GF-D8 (cell line): ENCODE measurements at places on chromosomes 1 and 21.

DNA sequence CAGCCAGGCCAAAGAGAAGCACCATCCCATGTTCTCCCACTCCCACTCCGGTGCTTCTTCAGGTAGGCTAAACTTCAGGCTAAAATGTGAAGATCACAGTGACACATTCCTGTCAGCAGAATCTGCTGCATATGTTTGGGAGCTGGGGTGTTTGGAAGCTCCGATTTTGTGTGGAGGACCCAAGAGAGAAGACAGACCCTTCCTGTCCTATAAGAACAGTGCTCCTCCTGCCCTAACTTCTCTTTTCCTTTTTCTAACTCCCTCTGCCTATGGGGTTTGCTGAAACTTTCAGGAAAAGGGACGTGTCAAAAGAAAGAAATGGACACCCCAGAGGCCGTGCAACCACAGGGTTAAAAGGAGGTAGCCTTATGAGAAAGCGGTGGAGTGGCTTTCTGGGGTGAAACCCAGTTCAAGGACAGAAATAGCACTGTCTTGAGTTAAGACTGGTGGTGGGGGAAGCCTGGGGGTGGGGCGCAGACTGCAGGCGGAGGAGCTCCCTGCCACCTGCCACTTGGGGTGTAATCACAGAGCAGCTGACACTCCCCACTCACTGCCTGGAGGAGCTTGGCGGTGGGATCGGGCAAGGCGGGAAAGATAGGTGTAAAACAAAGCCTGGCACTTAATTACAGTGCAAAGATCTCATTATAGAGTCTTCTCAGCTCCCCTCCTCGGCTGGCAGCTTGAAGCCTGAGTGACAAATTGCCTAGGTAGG, 645 bp upstream of the TLR5 start:
- DNase-seq: no peak

- DNase-seq: no peak
Measured at GRCh38 chr1:109725510-109725909, 13.5 kb downstream of the GSTM5 start.

GRCh38 chr1:80917826-80918225, 882.9 kb upstream of the ADGRL2 start:
- DNase-seq: no peak

DNA sequence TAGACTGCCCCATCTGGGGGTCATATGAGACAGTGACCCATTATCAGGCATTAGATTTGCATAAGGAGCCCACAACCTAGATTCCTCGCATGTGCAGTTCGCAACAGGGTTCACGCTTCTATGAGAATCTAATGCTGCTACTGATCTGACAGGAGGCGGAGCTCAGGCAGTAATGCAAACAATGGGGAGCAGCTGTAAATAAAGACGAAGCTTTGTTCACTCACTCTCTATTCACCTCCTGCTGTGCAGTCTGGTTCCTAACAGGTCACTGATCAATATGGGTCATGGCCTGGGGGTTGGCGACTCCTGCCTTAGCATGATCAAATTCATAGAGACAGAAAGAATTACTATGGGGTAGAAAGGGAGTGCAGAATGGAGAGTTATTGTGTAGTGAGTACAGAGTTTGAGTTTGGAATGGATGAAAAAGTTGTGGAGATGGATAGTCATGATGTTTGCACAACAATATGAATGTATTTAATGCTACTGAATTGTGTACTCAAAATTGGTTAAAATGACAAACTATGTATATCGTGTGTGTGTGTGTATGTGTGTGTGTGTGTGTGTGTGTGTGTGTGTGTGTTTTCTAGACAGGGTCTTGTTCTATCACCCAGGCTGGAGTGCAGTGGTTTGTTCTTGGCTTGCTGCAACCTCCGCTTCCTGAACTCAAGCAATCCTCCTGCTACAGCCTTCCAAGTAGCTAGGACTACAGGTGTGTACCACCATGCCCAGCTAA, 42.2 kb downstream of the BTF3L4 start:
- no peak for DNase-seq

DNA sequence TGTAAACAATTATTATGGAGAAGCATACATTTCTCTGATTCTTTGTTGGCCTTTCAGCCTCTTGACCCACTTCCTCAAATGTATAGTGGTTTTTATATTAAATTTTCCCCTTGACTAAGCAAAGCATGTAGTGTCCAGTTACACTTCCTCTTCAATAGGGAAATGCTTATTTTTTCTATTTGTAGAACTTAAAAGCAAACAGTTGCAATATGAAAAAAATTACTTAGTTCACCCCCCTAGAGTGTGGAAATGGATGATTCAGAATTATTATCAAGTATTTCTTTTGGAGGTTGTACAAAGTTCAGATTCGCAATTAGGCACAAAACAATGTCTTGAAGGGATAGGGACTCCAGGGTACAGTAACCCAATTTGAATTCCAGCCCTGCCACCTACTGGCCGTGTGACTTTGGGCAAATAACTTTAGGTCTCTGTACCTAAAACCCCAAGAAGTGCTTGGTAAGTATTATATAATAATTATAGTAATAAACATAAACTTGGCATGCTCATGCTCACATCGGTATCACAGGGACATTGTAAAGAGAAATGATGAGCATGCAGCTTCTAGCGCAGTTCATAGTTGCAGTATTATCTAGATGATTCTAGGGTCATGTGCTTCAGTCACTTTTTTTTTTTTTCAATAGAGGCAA, 28.6 kb upstream of the IFNGR2 start:
- DNase-seq: peak; percentile 88

GRCh38 chr1:37691497-37692077, 729 bp upstream of the CDCA8 start:
- DNase-seq: no peak

DNA sequence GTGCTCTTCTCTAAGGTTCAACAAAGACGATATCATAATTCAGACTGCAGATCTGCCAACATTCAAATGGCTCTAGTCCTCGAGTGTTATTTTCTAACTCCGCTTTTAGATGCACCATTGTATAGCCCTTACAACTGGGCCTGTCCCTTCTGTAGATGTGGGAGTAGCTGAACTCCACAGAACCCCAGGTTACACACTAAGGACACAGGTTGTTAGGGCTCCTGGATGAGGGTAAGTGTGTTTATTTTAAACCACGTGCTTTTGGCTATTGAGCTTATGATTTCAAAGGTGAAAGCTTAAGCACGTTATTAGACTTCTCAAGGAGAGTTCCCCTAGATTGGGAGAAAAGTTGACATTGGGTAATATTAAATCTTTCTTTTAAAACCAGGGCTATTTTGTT, 64.7 kb downstream of the MPZL1 start:
- DNase-seq: no peak

GRCh38 chr21:38806942-38807284, 1.2 kb downstream of the ETS2 start:
- DNase-seq: no peak

DNA sequence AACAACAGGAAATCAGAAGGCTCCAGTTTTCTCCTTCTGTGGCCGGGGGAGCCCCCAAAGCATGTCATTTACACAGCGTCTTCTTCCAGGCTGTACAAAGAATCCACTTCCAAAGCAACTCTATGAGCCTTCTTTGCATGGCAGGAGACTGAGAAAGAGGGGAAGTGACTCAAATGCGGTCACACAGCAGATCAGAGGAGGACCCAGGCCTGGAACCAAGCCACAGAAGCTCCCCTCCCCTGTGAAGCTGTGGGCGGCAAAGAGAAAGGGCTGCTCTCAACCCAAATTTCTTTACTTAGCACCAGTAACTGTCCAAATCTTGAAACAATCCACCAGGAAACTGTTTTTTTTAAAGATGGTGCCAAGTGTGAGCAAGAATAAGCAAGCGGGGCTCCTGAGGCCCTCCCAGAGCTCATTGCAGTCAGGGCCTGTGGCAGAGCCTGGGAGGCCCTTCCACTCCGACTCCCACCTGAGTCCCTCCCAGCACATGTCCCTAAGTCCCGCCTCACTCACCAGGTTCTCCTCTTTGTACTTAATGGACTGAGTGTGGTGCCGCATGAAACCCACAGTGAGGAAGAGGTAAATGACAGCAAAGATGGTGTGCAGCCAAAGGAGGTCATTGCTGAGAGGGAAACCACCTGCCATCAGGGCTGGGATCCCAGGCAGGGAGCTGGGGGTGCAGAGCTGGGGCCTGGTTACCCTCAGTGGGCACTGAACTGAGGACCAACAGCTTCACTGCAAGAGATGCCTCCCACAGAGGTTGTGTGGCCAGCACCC, 15.9 kb downstream of the TMEM63A start:
- DNase-seq: peak; percentile 56

DNA sequence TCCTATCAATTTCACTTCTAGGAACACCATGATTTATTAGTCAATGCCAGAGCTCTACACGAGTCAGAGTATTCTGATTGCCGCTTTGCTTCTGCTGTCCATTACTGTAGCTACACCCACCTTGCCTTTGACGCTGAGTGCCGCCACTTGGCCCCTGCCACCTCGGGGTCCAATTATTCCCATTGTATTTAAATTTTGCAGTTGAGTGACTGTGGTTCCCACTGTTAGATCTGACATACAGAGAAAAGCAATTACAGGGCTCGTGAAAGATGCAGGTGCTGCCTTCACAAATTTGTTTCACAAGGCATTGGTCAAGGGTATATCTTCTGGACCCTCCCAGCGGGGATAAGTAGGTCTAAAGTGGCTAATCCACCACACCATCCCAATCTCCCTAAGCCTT, 428.9 kb downstream of the SIPA1L2 start:
- DNase-seq: no peak

GRCh38 chr21:36890086-36890485, 76.4 kb downstream of the HLCS start:
- DNase-seq: no peak

GRCh38 chr21:22791376-22791775, 1793.2 kb downstream of the NCAM2 start:
- DNase-seq: no peak

DNA sequence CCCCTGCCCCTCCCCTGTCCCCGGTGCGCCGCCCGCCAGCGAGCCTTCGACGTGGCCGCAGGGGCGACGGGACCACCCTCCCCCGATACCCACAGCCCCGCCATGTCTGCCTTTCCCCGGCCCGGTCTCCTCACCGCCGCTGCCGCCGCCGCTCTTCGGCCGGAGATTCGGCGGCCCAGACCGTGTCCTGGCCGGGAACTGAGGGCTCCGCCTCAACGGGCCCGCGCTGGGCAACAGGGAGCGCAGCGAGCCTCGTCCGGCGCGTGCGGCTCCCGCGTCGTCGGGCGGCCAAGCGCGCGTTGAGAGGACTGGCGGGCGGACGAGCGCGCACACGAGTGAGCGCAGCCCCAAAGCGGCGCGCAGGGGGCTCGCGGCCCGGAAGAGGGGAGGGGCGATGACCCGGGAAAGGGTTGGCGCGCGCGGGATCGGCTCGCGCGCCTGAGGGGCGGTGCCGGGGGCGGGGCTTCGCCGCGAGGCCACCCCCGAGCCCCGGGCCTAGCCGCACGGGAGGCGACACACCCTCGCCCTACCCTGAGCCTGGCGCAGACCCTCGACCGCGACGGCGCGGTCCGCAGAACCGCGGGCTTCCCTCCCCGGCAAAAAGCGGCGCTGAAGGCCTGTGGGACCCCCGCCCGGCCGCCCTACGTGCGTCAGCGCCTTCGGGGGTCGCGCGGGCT, at the start of gene BTG3:
TSS of gene BTG3 (minus strand) at position 337 of the 677 bp plus-strand sequence. CDS start 3,757 bp downstream, outside the sequence.
- peak; percentile 7 for DNase-seq
